ENCODE measurements at places on chromosomes 6 and 20.

- no peak for DNase-seq
Observed at GRCh38 chr20:37713396-37713795, 19.6 kb downstream of the CTNNBL1 start.

- no peak for DNase-seq
Observed at GRCh38 chr20:17935186-17935585, 33.4 kb downstream of the SNX5 start.

DNA sequence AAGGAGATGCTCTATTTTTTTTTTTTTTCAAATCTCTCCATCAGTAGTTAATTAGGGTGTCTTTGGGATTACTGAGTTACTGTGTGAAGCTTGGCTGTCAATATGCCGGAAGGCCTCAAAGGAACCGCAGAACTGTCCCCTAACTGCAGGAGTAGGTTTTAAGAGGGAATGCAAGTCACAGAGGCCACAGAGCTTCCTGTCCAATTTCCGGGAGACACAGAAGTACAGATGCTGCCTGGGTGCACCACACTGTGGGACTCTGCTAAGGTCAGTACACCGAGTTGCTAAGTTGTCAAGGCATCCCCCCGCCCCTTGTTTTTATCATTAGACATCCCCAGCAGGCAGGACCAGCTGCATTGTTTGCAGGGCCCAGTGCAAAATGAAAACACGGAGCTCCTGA is 120.2 kb upstream of the RAB32 start:
- DNase-seq = no peak

GRCh38 chr6:37381579-37381978 is 27.8 kb downstream of the RNF8 start:
- peak; percentile 46 for DNase-seq

- DNase-seq = no peak
Observed at GRCh38 chr20:34365765-34366213, 2.7 kb downstream of the ITCH start.

DNA sequence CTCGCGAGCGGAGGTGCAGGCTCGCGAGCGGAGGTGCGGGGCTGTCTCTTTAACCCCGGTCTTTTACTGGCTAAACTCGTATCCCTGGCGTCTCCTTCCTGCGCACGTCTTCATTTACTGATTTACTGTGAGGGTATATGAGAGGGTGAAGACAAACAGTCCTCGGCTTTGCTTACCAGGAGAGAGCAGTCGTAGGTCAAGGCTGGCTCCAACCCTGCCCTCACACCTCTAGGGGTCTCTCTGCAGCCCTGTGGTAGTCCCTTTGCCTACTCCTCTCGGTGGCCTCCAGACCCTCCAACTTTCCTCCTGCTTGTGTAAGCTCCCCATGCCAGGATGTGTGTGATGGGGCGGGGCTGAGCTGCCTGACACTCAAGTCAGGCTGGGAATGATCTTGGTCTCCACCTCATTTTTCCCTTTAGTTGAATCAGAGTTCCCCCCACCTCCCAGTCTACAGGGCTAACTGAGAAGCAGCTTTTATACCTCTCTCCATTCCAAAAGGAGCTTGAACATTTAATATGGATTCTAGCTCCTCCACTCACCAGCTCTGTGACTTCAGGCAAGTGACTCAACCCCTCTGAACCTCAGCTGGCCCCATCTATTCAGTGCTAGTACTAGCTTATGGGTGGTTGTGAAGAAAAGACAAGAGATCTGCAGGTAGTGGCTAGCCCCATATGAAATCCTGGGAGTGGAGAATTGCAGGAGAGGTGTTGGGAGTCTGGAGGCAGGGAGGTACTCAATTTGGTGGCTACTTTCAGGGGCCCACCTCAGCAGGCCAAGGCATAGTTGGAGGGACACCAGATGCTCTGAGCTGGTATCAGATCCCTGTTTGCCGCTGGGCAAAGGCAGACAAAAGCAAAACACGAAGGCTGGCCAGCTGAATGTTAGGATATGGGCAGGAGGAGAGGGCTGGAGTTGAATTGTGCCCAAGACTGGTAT is 902 bp downstream of the SLC29A1 start:
- DNase-seq = no peak

GRCh38 chr20:36629719-36630681 is 16.0 kb downstream of the SLA2 start:
- no peak for DNase-seq

GRCh38 chr6:44297063-44298038 is 15.8 kb downstream of the AARS2 start:
- no peak for DNase-seq

All from HFF-Myc (cell line).